Lung microvascular endothelial cell (primary cell): ENCODE measurements at places on chromosomes 2 and 18. TPM values are rescaled to one million over a fixed set of nuclear protein-coding genes. Genes with fewer than 3 reads are reported as not detected.

GRCh38 chr2:72603481-72603880 is 222.4 kb downstream of the EXOC6B start:
- no peak for DNase-seq

The GDF7 gene
- total RNA-seq = 2.8 and 19.6 TPM in 2 replicates

GRCh38 chr2:204705243-204705932 is 160.1 kb downstream of the PARD3B start:
- DNase-seq = no peak

GRCh38 chr2:7027411-7027810 is 110.2 kb downstream of the RNF144A start:
- DNase-seq = no peak

DNA sequence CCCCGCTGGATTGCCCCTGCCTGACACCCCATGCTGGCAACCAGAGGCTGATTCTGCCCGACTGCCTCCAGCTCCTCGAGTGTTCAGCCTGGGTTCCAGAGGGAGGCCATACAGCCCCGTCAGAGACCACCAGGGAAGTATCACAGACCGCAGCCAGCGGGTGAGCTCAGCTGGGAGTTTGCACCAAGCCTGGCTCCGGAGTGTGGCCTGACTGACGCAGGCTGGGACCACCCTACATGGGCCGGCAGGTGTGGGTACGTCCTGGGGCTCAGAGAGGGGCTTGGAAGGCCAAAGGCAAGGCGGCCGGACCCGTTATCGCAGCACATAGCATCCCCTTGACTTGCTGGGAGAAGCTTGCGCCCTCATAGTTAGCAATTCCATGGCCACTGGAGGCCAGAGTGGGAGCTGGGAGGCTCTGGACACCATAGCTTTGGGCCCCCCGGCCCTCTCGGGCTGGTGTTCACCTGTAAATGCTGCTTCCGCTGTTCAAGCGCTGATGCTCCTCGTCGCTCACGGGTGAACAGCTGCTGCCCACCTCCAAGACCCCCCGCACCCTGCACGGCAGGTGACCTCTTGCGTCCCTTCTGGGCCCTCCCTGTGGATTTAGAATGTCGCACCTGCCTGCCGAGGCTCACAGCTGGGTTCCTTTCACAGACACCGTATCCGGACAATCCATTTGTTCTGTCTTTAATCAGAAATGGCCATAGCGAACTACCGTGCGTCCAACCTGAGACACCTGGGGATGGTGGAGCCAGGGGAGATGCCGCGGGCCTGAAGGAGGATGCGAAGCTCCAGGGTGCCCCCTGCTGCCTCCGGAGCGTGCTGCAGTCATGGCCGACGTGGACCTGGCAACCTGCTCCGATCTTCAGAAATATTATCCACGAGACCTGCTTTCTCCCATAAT is 31.2 kb upstream of the SLC66A3 start:
- peak; percentile 80 for DNase-seq
